ENCODE measurements at places on chromosomes 3 and 15. TPM values are rescaled to one million over a fixed set of nuclear protein-coding genes. Genes with fewer than 3 reads are reported as not detected.

The TMEM108 gene
- total RNA-seq = not detected

DNA sequence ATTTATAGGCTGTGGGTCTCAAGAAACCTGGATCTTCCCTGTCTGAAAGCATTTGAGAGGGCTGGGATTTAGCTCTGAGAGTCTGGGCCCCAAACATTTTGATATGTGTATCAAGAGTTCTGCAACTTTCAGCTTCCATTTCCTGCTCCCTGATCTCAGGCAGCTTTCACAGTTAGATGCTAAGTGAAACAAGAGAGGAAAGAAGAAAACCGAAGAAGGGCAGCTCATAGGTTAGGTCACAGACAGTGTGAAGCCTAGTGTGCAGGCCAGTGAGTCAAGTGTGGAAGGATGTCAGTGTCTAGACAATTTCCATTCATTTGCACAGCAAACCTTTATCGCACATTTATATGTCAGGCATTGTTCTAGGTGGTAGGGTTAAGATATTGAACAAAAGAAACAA, 173.6 kb upstream of the PROK2 start:
- no peak for DNase-seq

GRCh38 chr15:97680606-97681220, 279.8 kb upstream of the ARRDC4 start:
- no peak for DNase-seq

DNA sequence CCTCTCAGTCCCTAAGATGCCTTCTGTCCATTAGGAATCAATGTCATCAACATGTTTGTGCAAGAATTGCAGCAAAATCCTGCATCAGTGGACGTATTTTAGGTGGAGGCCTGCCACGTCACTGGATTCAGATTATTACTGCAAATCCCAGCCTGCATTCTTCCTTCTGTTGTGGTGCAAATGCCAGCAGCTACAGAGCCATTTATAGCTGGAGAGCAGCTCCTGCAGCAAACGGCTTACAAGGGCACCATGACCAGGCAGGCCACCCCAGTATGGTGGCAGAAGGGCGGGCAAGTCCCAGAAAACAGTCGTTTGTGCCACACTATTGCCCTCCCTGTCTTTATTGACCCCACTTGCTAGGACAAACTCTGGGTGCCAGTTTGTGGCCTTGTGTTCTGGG, 74.7 kb downstream of the SNRK start:
- no peak for DNase-seq

The EBLN2 gene
- total RNA-seq = 3.4 TPM

GRCh38 chr15:48693484-48693883, 48.0 kb upstream of the FBN1 start:
- no peak for DNase-seq

GRCh38 chr3:100454677-100455076, 37.7 kb upstream of the TMEM45A start:
- DNase-seq = no peak

The FBLN2 gene
- not detected for total RNA-seq

GRCh38 chr3:149198611-149199010, 23.0 kb downstream of the CP start:
- DNase-seq = no peak

- no peak for DNase-seq
These were observed 362.2 kb upstream of the SLCO3A1 start for GRCh38 chr15:91491101-91491950.

The CDV3 gene
- 118 TPM for total RNA-seq

The PPM1L gene
- total RNA-seq = 0.32 TPM

DNA sequence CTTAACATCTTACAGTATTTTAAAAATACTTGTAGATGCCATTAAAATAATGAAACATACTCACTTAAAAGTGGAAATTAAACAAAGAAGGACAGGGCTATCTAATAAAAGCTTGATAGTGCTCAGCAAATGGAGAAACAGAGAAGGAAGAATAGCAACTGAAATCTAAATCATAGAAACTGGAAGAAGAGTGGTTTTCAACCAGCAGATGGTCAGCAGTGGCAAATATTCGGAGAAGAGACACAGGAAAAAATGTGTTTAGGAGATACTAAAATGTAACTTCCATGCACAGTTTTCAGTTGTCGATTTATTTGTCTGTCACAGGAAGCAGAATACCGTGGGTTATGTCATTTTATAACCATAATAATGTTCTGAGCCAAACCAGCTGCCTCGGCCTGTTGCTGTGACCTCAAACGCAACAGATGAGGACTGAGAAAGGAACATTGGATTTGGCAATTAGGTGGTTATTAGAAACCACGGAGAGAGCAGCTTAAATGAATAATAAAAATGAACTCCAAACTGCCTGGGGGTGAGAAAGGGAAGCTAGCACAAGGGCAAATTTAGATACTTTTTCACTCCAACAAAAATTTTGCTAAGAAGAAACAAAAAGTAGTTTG, 246.6 kb upstream of the KCNMB2 start:
- DNase-seq = no peak

GRCh38 chr15:35289024-35289617, 204.0 kb upstream of the NANOGP8 start:
- peak; percentile 54 for DNase-seq

The PYGO1 gene
- 13.0 TPM for total RNA-seq

DNA sequence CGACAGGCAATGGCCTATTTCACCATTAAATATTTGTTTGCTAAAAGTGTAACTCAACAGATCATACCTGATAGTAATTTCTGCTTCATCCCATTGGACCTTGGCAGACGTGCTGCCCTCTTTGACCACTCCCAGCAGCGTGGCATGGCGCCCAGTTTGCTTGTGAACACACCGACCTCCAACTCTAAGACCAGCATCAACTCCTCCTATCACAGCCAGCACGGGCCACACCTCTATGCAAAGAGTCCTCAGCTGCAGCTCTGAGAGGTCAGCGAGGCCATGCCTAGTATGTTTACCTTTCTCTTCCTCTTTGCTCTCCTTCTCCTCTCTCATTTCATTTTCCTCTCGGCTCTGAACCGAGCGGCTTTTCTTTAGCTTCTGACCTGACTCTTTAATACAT, 80.6 kb downstream of the FBXL22 start:
- no peak for DNase-seq

DNA sequence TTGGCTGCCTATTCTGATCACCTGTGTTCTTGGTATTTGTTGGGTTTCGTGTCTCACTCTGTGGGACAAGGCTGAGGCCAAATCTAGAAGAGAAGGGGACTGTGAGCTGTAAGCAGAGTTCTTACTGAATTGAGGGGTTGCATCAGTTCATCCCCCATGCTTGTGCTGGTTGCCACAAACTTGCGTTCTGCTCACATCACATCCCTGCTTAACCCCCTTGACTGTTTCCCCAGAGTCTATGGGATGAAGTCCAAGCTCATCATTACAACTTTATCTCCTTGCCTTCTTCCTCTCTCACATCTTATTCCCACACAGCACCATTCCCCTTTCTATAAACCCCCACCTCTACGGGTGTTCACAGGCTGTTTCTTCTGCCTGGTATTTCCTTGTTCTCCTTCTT, 143.8 kb upstream of the ABHD17C start:
- DNase-seq = no peak

The LYZL4 gene
- not detected for total RNA-seq

The EXD1 gene
- not detected for total RNA-seq

DNA sequence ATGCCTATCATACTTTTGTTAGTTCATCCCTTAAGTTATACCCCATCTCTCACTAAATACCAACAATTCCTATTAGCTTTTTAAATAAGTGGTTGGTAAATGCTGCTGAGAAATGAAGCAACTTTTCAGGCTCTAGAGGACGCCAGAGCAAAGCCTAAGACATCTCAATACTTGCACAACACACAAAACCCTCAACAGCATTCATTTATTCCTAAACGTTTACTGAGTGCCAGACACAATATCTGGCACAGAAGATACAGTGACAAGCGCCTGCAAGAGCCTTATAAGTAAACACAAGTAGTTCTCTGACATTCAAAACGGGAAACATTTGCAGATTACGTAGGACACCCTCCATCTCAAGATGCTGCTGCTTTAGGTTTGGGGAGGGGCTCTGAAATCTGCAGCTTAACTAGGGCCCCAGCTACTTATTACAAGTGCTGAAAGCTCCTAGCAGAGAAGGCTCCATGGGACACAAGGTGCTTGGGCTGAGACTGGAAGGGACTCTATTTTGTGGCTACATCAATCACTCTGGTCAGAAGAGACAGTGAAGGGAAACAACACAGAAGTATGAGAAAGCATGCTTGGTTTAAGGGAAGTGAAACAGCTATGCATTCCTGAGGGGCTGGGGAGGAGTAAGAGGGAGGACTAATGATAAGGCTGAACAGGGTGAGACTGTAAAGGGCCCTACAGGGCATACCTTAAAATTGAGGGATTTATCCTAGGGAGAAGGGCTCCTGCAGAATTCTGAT, 311.3 kb downstream of the PLCL2 start:
- DNase-seq = no peak

The GNAI2 gene
- total RNA-seq = 45.5 TPM

DNA sequence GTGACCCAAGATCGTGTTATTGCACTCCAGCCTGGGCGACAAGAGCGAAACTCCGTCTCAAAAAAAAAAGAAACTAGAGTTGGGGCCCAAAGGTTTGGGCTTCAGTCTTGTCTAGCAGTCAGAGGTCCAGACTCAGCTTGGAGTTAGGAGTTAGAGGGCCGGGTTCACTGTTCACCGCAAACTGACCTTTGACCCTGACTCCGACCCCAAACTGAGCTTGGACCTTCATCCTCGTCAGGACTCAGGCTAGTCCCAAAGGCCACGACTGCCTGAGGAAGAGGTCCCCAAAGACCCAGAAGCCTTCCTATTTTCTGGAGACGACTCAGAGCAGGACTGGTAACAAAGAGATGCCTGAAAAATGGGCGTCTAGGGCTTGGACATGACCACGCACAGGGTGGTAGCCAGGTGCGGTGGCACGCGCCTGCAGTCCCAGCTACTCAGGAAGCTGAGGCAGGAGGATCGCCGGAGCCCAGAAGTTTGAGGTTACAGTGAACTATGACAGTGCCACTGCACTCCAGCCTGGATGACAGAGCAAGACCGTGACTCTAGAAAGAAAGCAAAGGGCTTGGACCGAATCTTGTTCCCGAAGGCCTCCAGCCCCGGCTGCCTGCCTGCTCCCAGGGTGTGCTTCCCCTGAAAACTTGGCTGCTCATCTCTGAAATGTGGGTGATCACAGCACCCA, 22.8 kb upstream of the RPL29 start:
- no peak for DNase-seq

DNA sequence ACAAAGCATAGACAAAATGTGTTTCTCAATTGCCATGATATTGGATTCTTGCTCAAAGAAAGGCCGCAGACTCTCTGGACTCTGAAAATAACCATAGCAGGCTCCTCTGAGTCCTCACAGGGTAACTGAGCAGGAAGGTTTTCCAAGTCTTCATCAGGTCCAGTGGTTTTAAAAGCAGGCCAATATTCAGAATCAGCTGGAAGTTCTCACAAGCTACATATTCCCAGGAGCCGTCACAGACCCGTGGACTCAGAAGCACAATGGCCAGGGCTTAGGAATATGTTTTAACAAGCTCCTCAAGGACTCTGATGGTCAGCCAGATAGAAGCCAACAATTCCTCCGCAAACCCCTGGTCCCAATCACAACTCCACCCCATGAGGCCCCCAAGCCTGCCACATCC, 256.1 kb upstream of the ADAMTS9 start:
- DNase-seq = no peak

The LAMB2 gene
- 177 TPM for total RNA-seq

- peak; percentile 40 for DNase-seq
These were observed 880 bp downstream of the PPP4R2 start for GRCh38 chr3:72997421-72997961.

GRCh38 chr15:56798639-56799038, 65.3 kb upstream of the ZNF280D start:
- no peak for DNase-seq

GRCh38 chr15:84836844-84837243, 19.7 kb downstream of the ALPK3 start:
- DNase-seq = no peak

The LRRFIP2 gene
- 37.4 TPM for total RNA-seq

- DNase-seq = no peak
These were observed 500.4 kb downstream of the SHQ1 start for GRCh38 chr3:72347819-72348319.

DNA sequence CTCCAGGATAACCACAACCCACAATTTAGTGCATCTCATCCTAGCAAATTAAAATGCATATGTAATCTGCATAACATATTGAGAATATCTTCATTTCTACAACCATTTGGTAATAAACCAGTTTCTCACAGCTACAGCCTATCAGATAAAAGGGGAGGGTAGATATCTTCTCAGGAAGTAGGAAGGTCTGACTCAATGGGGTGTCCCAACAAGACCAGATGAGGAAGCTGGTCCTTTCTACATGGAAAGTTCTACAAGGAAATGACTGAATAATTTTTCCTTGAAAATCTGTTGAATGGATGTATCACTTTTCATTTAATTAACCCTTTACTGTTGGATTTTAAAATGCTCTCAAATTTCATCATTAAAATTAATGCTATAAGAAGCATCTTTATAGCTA, 17.4 kb upstream of the TMPRSS7 start:
- DNase-seq = no peak

The MORC1 gene
- not detected for total RNA-seq

DNA sequence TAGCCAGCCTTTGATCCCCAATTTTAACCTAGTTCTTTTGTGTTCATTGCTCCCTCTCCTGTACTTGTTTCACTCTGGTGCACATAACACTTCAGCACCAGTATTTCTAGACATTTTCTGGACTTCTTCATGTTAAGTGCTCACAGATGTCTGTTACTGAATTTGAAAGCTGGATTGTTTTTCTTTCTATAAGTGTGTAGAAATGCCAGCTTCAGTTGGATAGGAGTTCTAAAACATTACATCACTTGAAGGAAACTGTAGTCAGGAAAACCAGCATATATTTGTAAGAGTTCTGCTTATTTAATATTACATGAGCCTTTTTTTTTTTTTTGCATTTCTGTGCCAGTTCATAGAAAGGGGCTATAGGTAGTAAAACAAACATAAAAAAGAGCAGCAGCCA, 21.6 kb downstream of the QTRT2 start:
- no peak for DNase-seq
